Glutamatergic neuron (in vitro differentiated cells): ENCODE measurements at places on chromosomes 13 and 19.

DNA sequence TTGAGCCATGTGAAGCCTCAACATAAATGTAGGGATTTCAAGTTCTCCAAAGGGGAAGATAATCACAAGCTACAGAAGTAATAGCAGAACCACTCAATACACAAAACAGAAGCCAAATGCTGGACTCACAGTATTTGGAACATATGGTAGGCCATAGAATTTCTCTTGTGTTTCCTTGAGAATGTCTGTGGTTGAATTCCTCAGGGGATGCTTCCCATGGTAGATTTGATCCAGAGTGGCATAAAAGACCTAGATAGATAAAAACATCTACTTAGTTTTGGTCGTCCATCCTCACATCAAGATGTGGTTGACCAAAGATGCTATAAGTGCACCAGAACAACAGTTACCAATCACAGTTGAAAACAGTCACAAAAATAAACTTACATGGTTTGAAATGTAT, 83.4 kb downstream of the MIPEP start:
- no peak overlapping the region for H3K4me3 ChIP-seq
- H3K27ac ChIP-seq = peak overlapping the region; percentile 19
- no peaks in the 10 kb centered on the region for H3K27me3 ChIP-seq
- no peak for DNase-seq
- H3K4me1 ChIP-seq = peaks cover 15% of the 10 kb centered on the region

DNA sequence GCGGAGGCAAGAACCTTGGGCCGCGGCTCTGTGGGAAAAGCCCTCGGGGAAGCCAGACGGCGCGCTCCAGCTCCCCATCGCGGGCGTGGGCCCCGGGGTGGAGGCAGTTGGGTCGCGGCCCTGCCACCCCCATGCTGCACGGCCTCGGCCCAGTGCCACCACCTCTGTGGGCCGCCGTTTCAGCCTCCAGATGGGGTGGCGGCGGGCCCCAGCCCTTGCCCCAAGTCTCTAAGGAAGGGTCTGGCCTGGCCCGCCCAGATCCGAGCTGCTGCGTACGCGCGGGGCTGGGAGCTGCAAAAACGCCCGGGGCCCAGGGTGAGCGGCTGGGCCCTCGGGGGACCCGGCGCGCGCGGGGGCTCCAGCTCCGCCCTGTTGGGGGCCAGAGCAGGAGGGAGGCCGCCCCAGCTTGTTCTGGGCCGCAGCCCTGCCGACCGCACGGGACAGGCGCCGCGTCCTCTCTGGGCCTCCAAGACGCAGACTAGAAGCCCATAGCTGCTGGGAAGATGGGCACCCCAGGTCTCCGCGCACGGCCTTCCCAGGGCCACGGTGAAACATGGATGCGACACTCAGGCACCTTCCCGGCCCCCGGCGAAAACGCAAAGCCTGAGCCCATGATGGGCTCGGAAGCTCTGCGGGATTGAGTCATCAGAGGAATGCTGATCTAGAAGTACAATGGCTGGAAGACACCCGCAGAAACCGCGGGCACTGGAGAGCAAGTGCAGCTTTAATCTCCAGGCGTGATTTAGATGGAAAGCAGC, 110.1 kb downstream of the KCTD15 start:
- peaks cover 4% of the 10 kb centered on the region for H3K27me3 ChIP-seq
- H3K36me3 ChIP-seq = no peaks in the 10 kb centered on the region
- peaks cover 3% of the 10 kb centered on the region for H3K4me1 ChIP-seq
- peak overlapping the region; percentile 42 for H3K4me3 ChIP-seq
- peak; percentile 28 for DNase-seq

DNA sequence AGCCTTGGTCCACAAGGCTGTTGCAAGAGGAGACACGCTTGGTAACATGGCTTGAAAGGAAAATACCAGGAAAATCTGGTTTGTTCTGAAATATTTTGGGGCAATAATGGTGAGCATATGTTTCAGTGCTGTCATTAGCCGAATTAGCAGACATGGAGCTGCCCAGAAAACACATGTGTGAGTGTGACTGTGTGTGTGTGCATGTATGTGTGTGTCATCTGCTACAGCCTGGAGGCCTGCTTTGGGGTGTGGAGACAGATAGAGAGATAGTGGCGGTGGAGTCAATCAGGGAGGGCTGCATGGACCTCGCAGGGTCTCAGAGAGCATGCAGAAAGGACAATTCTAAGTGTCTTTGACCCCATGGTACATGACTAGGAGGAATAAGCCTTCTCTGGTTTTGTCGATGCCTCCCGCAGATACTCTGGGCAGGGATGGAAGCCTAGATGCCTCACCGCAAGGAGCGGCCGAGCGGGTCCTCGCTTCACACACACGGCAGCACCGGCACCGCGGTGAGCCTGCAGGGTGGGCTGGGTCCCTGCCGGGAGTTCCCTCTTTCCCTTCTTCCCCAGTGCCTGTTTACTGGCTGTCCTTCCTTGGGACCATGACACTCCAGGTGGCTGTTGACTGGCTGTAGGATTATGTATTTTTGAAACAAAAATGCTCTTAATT, 3.5 kb downstream of the KCTD15 start:
- H3K27me3 ChIP-seq = peaks cover 11% of the 10 kb centered on the region
- H3K27ac ChIP-seq = peak overlapping the region; percentile 96
- no peaks in the 10 kb centered on the region for H3K36me3 ChIP-seq
- no peak for DNase-seq
- peak overlapping the region; percentile 88 for H3K4me3 ChIP-seq
- peaks cover 35% of the 10 kb centered on the region for H3K4me1 ChIP-seq

DNA sequence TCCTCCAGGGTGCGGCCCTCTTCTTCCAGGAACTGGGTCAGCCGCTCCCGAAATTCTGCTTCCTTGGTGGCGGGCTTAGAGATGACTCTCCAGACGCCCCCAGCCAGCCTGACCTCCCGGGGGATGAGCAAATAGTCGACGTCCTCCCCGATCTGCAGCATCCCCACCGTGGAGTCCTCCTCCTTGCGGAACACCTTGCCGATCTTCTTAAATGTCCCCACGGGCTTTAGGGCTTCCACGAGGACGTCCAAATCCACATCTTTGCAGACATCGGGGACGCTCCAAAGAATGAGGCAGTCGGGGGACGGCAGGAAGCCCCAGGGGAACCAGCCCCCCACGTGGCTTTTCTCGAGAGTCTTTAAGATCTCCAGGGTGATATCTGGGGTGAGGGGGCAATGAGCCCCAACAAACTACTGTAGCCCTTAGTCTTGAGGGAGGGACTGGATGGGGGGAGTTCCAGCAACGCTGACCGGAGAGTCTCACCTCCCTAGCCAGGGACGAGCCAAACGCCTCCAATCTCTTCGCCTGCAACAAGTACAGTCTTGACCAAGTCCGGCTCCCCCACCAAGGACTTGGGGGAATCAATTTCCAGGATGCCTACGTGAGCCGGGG, 608 bp downstream of the CCDC8 start:
- peak overlapping the region; percentile 62 for H3K27ac ChIP-seq
- H3K36me3 ChIP-seq = no peaks in the 10 kb centered on the region
- H3K4me3 ChIP-seq = peak overlapping the region; percentile 83
- H3K4me1 ChIP-seq = peaks cover 13% of the 10 kb centered on the region
- H3K27me3 ChIP-seq = peaks cover 8% of the 10 kb centered on the region

GRCh38 chr13:49258089-49258796, 10.5 kb downstream of the CDADC1 start:
- H3K27ac ChIP-seq = no peak overlapping the region
- no peaks in the 10 kb centered on the region for H3K4me1 ChIP-seq
- H3K36me3 ChIP-seq = peaks cover 5% of the 10 kb centered on the region
- no peak for DNase-seq
- no peaks in the 10 kb centered on the region for H3K27me3 ChIP-seq

GRCh38 chr13:113035213-113035800, 66.3 kb downstream of the MCF2L start:
- H3K4me3 ChIP-seq = no peak overlapping the region
- peaks cover 13% of the 10 kb centered on the region for H3K36me3 ChIP-seq
- peaks cover 16% of the 10 kb centered on the region for H3K27me3 ChIP-seq
- H3K27ac ChIP-seq = no peak overlapping the region
- DNase-seq = no peak

GRCh38 chr13:41017159-41017558, 2.0 kb downstream of the ELF1 start:
- no peaks in the 10 kb centered on the region for H3K36me3 ChIP-seq
- DNase-seq = no peak
- H3K27ac ChIP-seq = no peak overlapping the region
- H3K4me3 ChIP-seq = no peak overlapping the region

DNA sequence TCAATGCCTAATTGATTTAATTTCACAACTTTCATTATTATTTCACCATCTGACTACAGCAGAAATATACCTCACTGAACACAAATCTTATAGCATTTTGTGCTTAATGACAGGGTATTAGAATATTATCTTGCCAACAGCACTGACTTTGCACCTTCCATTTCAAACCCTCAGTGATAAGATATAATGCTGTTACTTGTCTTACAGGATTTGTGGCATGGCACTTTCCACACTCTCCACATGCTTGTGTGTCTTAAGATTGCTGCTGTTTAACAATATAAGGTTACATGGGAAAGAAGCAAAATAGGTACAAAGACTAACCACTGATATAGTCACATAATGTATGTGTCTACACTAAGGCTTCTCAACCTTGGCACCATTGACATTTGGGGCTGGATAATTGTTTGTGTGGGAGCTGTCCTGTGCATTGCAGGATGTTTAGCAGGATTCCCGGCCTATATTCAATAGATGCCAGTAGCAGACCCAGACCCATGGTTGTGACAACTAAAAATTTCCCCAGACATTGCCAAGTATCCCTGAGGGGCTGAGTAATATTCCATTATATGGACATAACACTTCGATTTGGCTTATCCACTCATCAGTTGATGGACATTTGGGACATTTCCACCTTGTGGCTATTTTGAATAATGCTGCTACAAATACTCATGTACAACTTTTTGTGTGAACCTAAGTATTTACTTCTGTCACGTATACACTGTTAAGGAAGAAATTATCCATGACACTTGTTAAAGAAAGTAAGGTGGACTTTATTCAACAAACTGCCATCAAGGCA, 5.7 kb upstream of the DIAPH3 start:
- H3K27ac ChIP-seq = no peak overlapping the region
- no peaks in the 10 kb centered on the region for H3K27me3 ChIP-seq
- DNase-seq = no peak
- H3K4me1 ChIP-seq = peaks cover 13% of the 10 kb centered on the region
- H3K36me3 ChIP-seq = no peaks in the 10 kb centered on the region
- H3K4me3 ChIP-seq = no peak overlapping the region

DNA sequence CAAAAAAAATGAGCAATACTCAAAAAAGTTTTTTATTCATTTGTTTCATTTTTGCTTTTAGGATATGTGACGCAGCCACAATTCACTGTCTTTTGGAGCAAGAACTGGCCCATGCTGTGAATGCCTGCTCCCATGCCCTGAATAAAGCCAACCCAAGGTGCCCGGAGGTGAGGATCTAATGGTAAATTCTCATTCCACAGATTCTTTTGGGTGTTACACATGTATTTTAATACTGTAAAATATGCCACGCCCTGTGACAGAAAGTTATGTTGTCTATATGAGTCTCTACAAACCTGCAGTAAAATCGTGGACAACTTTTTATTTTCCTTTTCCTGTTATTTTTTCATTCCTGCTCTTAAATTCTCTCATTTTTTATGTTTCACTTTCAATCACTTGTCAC, 57.5 kb upstream of the AKAP11 start:
- no peaks in the 10 kb centered on the region for H3K27me3 ChIP-seq
- no peak for DNase-seq
- H3K27ac ChIP-seq = no peak overlapping the region

GRCh38 chr13:28434926-28435325, 60.0 kb downstream of the FLT1 start:
- no peak overlapping the region for H3K27ac ChIP-seq
- H3K36me3 ChIP-seq = no peaks in the 10 kb centered on the region
- H3K27me3 ChIP-seq = peaks cover 2% of the 10 kb centered on the region
- no peak overlapping the region for H3K4me3 ChIP-seq
- no peak for DNase-seq

- H3K27me3 ChIP-seq = peaks cover 16% of the 10 kb centered on the region
- H3K27ac ChIP-seq = peak overlapping the region; percentile 59
- H3K4me3 ChIP-seq = no peak overlapping the region
- no peaks in the 10 kb centered on the region for H3K36me3 ChIP-seq
Observed at GRCh38 chr19:13077240-13077639, 25.4 kb downstream of the LYL1 start.

DNA sequence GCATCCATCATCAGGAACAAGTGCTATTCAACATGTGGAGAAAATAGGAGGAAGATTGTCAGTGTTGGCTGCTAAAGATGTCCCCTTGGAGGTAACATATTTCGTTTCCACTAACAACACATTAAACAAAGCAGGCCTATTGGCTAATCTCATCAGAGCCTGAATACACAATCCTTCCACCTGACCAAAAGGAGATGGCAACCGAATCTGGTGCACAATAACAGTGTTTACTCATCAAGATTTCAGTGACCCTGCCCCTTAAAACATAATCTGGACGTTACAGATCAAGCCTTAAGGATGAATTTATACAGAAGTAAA, 582.5 kb downstream of the EFNB2 start:
- H3K36me3 ChIP-seq = no peaks in the 10 kb centered on the region
- no peaks in the 10 kb centered on the region for H3K27me3 ChIP-seq
- no peak overlapping the region for H3K27ac ChIP-seq

DNA sequence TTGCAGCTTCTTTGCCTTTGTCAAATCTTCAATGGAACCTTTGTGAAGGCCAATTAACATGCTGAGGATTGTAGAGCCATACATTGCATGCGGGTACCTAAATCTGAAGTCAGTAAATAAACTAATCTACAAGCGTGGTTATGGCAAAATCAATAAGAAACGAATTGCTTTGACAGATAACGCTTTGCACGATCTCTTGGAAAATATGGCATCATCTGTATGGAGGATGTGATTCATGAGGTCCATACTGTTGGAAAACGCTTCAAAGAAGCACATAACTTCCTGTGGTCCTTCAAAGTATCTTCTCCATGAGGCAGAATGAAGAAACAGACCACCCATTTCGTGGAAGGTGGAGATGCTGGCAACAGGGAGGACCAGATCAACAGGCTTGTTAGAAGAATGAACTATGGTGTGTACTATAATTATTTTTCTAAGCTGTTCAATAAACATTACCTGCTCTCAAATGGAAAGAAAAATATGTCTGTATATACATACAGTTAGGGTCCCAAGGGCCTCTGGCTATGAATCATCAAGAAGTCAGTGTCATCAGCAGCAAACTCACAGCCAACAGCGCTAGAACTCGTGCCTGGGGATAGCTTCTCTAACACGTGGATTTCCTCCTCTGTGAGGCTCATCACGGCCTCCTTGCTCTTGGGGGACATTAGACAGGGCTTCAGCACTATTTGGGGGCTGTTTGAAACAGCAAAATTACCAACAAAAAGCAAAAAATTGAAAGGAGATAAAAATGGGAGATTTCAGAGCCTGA, 2.9 kb upstream of the CD70 start:
- no peak overlapping the region for H3K27ac ChIP-seq
- H3K4me1 ChIP-seq = peaks cover 3% of the 10 kb centered on the region
- H3K4me3 ChIP-seq = no peak overlapping the region
- no peak for DNase-seq

GRCh38 chr19:5281588-5281987, 59.0 kb downstream of the PTPRS start:
- H3K4me1 ChIP-seq = peaks cover 5% of the 10 kb centered on the region
- H3K27me3 ChIP-seq = peaks cover 17% of the 10 kb centered on the region
- no peak overlapping the region for H3K4me3 ChIP-seq
- peak overlapping the region; percentile 12 for H3K27ac ChIP-seq
- no peaks in the 10 kb centered on the region for H3K36me3 ChIP-seq

- no peak overlapping the region for H3K4me3 ChIP-seq
- no peaks in the 10 kb centered on the region for H3K36me3 ChIP-seq
- H3K27ac ChIP-seq = no peak overlapping the region
- peaks cover 7% of the 10 kb centered on the region for H3K27me3 ChIP-seq
- no peak for DNase-seq
Observed at GRCh38 chr19:57031106-57031505, 88.7 kb upstream of the USP29 start.

- DNase-seq = no peak
- peaks cover 3% of the 10 kb centered on the region for H3K27me3 ChIP-seq
- no peaks in the 10 kb centered on the region for H3K4me1 ChIP-seq
- H3K4me3 ChIP-seq = no peak overlapping the region
- no peaks in the 10 kb centered on the region for H3K36me3 ChIP-seq
- no peak overlapping the region for H3K27ac ChIP-seq
Observed at GRCh38 chr13:33426131-33426530, 140.6 kb upstream of the STARD13 start.
